ENCODE measurements at places on chromosomes 7 and 10. TPM values are rescaled to one million over a fixed set of nuclear protein-coding genes. Genes with fewer than 3 reads are reported as not detected.

The OR9A2 gene
- not detected for polyA plus RNA-seq

The CELF2 gene
- 18.1 TPM for polyA plus RNA-seq

The H2BK1 gene
- polyA plus RNA-seq, result not detected

The GIMAP2 gene
- polyA plus RNA-seq, result not detected

The SLC29A3 gene
- polyA plus RNA-seq, result 11.3 TPM

The TYW1 gene
- polyA plus RNA-seq, result 13.8 TPM

Data from GM23338 (cell line).